ENCODE measurements at places on chromosomes 1 and 21.

DNA sequence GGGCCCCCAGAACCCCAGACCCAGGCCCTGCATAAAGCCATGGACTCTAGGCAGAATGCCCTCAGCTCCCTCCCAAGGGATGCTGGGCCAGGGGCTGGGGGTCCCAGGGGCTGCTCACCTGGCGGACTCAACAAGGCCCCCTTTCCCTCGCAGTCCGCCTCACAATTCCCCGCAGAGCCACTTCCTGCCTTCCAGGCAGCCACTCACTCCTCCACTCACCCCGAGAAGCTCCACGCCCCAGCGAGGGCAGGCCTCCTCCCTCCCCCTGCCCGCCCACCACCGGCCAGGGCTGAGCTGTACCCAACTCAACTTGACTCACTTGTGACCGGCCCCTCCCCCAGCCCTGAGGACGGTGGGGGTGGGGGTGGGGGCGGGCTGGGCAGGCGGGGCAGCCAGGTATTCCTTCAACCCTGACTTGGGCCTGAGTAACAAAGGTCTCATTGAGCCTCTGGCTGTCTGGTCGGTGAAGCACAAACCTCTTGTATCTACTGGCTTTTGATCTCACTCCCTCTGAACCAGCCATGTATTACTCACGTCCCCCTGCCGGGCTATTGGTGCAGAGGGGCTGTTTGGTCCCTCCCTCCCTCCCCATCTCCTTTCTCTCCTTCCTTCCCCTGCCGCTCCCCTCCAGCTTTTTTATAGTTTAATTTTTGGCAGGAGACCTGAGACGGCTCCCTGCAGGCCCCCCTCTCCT is 5.9 kb downstream of the BLACAT1 start:
- DNase-seq: no peak

DNA sequence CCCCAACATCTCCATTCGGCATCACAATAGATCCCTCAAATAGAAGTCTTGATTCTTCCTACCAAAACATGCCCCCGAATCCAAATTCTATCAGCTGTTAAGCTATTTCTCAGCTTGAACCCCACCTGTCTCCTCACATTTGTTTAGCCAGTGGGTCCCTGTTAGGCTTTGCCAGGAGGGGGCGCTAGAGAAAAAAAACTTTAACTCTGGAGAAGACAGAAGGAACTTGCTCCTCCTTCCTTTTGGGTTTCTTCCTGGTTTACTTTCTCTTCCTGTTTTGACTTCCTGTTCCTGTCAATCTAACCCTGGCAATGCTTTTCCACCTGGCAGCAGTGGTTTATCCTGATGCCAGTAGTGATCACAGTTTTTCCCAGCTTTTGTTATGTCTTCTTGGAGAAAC is 95.6 kb upstream of the KCNK1 start:
- DNase-seq: no peak

DNA sequence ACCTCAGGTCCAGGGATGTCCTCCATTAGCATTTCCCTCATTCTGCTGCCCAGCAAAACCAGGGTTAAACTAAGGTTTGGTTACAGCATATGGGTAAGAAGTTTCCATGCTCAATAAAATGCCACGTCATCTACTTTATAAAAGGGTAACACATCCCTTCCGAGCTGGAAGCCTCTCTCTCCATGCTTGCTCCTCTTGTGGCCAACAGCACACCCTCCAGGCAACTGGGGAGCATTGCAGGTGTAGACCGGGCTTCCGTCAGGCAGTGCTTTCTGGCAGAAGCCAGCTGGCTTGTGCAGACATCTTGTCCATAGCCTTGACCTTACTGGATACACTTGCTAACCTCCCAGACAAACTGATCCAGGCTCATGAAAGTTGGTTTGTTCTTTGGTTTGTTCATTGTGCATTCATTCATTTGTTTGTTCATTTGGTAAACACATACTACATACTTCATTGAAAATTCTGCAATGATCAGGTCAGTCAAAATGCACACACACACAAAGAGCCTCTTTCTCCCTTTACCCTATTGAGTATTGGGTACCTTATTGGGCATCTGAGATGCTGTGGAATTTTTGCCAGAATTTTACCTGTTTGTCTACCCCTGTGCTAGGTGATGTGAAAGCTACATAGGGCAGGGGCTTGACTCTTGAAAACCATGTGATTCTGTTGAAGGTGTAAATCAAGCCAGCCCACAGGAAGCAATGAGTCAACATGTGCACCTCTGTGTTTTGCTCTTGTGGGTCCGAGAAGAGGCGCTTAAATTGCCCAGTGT is 422.8 kb downstream of the CAMTA1 start:
- DNase-seq: no peak

DNA sequence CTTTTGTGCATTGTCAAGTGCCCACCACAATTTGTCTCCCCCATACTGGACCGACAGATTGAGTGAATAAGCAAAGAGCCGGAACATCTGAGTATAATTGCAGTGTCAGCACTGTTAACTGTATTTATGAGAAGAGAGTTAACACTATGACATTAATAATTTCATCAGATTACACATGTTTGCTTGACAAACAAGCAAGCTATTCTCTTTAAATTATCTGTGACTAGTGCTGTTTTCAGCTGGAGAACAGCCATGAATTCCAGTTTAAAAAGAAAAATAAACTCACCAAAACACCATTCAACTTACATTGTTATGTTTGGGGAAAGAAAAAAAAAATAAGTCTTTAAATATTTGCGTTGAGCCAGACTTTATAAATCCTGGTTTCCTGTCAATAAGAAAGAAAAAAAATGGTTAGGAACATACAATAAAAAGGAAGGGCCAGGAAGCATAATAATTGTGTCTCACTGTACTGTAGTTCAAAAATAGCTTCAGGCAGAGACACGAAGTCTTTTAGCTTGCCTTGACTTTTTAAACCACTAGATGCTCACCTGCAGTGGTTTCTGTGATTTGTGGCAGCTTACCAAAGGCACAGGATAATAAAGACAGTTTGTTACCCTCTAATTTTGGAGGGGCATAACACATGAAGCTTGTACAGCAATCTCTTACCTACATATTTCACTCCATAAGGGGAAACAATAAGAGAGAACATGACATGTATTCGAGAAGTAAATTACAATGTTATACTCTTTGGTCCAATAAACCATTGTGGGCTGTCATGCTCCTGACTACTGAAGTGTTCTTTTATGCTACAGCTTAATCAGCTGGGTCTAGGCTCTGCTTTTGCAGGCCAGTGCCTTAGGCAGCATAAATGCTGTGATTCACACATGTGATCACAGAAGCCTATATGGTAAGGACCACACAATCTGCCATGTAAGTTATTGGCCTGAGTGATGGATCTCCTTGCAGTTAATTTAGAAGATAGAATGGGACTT is 302.0 kb upstream of the ADGRL2 start:
- DNase-seq: no peak

GRCh38 chr1:33331444-33332356 is 10.8 kb upstream of the A3GALT2 start:
- no peak for DNase-seq

DNA sequence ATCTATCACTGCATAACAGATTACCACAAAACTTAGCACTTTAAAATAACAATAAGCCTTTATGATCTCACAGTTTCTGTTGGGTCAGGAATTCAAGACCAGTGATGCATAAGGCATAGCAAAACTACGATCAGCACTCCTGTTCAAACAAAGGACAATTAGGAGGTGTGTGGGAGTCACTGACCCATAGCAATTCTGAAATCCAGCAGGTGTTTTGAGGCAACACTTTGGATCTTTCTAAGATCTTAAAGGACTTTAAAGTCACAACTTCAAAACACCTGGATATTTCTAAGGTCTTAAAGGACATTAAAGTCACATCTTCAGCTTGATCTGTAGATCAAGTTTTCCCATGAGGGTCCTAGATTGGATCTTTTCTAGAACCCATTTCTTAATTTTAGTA is 35.3 kb downstream of the AKT3 start:
- DNase-seq: no peak

Measured in activated CD4-positive, alpha-beta T cell treated with anti-CD3 and anti-CD28 coated beads for 4 hours (primary cell).